Astrocyte of the spinal cord (primary cell): ENCODE measurements at places on chromosomes 2 and 18.

GRCh38 chr2:237283131-237283928 lies 130.6 kb downstream of the COL6A3 start:
- DNase-seq: peak; percentile 49

DNA sequence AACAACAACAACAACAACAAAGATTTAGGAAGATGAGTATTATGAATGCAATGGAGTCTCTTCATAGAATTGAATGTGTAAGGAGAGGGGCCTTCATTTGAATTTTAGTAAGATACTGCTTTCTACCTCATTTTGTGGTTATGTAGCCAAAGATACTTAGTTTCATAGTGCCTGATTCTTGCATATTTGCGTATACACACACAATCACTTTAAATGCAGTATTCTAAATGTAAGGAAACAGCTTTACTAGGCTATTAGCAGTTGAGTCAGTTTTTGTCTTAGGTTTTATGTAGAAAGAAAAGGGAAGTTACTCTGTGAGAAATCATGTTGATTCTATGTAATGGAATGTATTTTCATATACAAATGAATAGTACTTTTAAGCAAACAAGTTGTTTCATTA lies 80.5 kb downstream of the HAUS1 start:
- no peak for DNase-seq

DNA sequence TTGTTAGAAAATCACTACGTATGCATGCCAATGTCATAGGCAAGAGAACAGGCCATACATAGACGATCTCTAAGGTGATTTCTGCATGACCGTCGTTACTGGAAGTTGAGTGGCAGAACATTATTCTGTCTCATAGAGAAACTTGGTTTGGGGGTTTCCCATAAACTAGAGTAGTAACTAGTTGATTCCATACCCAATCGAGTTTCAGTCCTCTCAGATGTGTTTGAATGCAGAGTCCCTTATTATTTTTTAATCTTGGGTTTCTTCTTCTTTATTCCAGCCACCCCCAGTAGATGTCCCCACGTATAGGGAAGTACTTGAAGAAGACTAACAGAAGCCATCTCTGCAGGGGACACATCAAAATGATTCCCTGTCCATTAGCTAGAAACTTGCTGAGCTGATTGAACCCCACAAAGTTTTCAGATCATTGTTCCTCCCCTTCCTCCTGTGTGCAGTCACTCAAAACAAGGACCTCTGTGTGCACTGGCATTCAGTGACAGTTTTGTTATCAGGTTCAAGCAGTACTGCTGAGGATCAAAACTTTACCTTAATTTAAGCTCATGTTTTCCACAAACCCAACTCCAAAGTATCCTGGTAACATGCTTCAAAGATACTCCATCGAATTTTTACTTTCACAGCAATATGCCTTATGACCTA lies 68.4 kb upstream of the CDCA7 start:
- no peak for DNase-seq

DNA sequence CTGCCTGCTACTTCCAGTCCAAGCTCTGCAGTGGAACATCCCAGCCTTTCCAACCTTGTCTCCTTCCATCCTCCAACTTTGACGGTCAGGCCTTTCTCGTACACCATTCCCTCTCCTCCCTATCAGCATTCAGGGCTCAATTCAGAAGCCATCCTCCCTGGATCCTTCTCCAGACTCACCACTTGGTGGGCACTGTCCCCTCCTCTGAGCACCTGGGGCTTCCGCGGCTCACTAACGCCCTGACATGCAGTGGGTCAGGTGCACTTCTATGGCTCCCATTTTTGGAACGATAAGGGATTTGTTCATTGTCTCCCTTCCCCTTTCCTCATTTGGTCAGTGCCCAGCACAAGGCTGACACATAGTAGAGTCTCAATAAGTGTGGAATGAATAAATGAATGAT lies 56.7 kb downstream of the TNS1 start:
- DNase-seq: no peak

GRCh38 chr2:237435844-237436587 lies 22.1 kb upstream of the COL6A3 start:
- peak; percentile 94 for DNase-seq

- DNase-seq: no peak
Observed at GRCh38 chr2:239730897-239731296, 294.2 kb downstream of the NDUFA10 start.

DNA sequence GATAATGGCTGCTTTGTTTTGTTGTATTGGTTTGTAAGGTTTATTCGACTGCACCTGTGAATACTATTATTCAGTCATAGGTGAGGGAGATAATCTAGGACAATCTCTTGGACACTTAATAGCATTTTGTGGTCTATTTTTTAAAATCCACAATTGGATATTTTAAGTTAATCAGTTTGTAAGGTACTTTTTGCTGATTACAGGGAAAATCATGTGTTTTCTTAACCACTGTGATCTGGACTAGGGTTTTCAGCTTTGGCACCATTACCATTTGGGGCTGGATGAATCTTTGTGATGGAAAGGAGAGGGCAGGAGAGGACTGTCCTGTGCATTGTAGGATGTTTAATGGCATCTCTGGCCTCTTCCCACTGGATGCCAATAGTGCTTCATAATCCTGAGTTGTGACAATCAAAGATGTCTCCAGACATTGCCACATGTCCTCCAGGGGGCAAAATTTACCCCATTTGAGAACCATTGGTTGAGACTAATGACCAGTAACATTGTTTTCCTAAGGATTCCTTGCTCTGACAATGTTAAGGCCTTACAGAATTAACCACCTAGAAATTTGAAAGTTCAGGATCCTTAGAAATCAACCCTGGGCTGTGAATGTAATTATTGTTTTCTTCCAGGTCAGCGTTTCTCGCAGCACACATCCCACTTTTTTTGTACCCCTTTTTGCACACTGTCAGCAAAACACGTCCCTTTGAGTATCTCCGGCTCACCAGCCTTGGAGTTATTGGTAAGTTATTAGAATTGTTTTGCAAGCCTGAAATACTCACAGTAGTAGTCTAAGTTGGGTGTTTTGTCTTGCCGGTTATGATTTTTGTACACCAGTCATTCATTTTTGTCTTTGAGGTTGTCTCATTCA lies 15.6 kb downstream of the CNOT9 start:
- no peak for DNase-seq

DNA sequence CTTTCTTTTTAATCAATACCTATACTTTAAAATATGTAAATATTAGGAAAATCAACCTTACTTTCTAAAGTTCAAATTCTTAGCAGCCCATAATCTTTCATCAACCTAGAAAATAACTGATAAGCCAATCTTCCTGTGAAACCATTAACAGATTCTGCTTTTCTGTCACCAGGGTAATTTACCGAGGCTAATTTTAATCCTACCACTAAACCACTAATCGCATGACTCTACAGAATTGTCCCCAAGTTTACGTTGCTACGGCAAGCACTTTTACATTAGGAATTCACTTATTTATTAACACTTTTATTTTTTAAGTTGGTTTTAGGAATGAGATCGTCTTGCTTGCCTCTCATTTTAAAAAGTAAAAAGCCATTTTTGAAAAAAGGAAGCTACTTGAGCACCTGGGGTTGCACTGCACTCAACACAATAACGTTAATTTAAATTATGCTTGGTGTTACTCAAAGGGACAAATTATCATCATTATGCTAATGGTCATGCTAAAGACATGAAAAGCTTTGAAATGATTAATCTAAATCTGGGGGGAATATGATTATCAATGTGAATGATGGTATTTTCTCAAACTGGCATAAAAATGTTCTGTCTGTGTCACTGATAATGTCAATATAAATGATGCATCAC lies 10.2 kb downstream of the ZNF516 start:
- DNase-seq: no peak

- no peak for DNase-seq
Observed at GRCh38 chr2:182577816-182578215, 138.2 kb upstream of the DNAJC10 start.

- no peak for DNase-seq
Observed at GRCh38 chr2:178874529-178875240, 67.5 kb upstream of the TTN start.

DNA sequence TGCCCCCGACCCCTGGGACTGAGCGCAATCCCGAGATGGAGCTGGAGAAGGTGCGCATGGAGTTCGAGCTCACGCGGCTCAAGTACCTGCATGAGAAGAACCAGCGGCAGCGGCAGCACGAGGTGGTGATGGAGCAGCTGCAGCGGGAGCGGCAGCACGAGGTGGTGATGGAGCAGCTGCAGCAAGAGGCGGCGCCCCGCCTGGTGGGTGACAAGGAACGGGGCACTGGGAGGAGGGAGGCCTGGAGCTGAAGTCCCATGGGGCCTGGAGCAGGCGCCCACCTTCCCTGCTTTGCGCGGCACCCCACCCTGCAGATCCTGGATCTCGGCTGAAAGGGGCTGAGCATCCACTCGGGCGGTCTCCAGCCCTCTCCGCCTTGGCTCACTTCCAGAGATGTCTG lies 1.2 kb downstream of the TMEM247 start:
- no peak for DNase-seq

DNA sequence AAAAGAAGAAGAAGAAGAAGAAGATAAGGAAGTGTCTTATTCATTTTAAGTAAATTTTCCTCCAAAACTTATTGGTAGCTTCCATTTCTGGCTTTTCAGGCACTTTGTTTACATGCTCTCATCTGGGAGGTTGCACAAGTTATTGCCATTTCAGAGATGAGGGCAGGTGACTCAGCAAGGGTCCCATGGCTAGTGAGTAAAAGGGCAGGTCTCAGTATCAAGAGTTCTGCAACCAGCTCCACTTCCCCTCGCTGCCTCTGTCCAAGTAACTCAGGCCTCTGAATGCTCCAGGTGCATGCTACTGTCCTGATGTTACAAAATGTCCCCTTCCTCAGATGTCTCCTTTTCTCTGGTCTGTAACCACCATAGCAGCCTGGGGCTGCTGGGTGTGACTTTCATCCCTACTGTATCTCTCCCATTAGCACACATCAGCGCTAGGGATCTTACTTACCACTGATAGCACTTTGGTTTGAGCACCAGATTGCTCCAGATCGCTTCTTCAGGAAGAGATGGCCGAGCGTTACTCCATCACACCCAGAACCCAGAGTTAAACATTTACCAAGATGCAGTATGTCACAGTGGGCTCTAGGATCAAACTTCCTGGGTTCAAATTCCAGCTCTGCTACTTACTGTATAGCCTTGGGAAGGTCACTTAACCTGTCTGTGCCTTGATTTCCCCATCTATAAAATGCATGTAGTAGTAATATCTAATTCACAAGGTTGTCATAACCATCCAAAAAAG lies 57.4 kb upstream of the LAPTM4A start:
- no peak for DNase-seq

DNA sequence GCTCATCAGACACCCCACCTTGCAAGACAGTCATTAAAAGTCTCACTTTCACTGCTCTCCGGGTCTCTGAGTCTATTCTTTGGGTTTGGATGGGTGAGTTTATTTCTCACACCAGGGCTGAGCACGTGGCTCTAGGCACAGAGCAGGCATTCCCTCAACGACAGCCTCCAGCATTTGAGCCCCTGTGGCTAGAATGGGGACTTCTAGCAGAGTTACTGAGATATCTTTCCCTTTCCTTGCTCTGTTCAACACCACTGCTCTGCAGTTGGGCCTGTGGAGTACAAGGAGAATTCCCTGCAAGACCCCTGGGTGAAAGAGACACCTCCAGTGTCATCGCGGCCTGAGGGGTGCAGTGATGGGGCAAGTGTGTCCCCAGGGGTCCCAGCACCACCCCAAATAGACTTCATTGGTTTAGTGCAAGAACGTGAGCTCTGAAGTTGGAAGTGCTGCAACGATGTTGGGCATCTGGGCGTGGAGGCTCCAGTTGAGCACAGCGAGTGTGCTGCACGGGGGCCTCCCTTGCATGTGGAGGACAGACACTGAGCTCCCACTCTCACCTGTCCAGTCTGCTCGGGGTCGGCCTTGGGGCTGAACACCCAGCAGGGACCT lies 184.1 kb upstream of the HS6ST1 start:
- DNase-seq: no peak

- DNase-seq: no peak
Observed at GRCh38 chr2:210428393-210429179, 48.0 kb downstream of the LANCL1 start.
